ENCODE measurements at places on chromosomes 2 and 18. TPM values are rescaled to one million over a fixed set of nuclear protein-coding genes. Genes with fewer than 3 reads are reported as not detected.
A peak's percentile ranks its signal among the peaks of the same experiment; 100 is the strongest.

GRCh38 chr2:133378928-133379549 is 189.2 kb downstream of the NCKAP5 start:
- no peak for DNase-seq

DNA sequence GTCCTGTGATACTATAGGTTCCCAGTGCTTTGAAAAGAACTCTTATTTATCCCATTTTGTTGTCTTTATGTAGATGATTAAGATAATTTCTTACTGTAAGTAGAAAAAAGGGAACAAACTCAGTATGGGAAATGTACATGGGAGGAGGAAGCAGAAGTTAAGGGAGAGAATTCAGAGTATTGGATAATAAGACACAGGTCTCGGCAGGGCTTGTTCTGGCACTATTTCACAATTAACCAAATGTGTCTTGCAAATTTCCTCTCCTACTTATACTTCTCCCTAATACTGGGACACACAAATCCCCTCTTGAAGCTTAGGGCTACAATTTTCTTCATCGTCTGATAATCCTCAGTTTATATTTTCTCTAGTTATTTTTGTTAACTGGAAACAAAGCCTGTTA is 744.0 kb downstream of the ADCYAP1 start:
- DNase-seq: no peak

- DNase-seq: no peak
Observed at GRCh38 chr2:165453561-165454094, 15.9 kb upstream of the CSRNP3 start.

DNA sequence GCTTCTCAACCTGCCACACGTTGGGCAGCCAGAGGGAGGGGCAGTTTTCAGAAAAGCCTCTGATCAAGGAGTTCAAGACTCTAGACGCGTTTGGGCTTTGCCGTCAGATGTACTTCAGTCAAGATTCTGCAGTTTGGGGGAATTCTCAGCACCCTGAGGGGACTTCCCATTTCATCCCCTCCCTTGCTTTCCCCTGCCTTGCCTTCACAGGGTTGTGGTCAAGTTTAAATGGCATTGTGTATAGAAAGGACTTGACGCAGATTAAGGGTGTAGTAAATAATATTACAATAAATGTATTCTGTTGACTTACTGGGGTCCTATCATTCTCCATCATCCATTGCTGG is 198.3 kb upstream of the NABP1 start:
- DNase-seq: no peak

DNA sequence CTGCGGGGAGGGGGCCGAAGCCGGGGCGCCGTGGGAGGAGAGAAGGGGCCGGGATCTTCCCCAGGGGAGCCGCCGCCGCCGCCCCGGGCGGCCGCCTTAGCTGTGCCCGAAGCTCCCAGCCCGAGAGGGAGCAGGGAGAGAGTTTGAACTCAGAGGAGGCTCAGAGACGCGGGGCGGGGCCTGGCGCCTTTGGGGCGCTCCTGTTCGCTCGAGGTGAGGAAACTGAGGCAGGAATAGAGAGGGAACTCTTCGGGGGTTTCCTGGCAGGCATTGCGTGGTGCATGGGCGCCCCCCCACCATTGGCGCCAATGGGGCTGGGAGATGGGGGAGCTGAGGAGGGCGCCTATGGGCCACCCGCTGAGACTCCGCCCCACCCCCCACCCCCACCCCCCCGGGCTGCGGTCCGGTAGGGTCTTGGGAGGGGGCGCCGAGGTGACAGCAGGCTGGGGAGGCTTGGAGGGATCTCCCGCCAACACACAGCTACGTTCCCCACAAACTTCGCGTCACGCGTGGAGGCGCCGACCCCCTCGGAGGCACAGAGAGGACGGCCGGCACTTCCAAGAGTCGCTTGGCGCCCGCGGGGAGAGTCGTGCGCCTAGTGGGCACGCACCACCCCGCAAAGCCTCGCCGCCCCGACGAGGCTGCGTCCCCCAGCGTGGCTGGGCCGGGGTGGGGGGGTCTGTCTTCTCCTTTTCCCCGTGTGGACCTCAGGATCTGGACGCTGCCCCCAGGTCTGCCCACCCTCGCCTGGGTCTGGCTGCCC is 680 bp downstream of the CTDSP1 start:
- no peak for DNase-seq

- DNase-seq: no peak
Observed at GRCh38 chr18:27627927-27628326, 442.8 kb upstream of the CHST9 start.

DNA sequence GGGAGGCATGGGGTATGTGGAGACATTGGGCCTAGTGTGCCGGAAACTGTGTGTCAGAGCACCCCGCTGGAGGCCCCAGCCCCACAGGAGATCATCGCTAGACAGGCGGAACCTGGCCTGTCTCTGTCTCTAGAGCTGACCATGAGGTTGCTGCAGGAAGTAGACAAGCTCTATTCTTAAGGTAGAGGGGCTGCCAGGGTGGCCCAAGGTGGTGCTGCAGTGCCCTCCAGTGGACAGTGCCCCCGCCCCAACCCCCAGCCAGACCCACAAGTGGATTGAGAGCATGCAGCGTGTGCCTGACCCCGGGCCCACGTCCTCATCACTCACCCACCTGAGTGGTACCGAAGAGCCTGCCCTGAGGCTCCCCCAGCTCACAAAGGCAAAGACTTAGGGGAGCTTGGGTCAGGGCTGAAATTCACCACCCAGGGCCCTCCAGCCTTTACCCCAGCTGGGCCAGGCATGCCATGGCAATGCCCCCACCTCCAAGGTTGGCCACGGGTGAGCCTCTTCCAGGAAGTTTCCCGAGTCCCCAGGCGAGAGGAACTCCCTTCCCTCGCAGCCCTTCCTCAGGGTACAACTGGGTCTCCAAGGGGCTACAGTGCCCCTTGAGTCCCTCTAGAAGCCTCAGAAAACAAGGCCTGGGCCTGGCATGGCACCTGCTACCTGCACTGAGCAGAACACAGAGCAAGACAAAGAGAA is 155.0 kb downstream of the TTC32 start:
- DNase-seq: no peak

- DNase-seq: no peak
Observed at GRCh38 chr2:219433666-219434467, 776 bp upstream of the SPEG start.

- DNase-seq: no peak
Observed at GRCh38 chr2:24704692-24705091, 88.5 kb downstream of the PTRHD1 start.

- DNase-seq: peak; percentile 87
Observed at GRCh38 chr2:74010087-74010541, 25.4 kb downstream of the TET3 start.

DNA sequence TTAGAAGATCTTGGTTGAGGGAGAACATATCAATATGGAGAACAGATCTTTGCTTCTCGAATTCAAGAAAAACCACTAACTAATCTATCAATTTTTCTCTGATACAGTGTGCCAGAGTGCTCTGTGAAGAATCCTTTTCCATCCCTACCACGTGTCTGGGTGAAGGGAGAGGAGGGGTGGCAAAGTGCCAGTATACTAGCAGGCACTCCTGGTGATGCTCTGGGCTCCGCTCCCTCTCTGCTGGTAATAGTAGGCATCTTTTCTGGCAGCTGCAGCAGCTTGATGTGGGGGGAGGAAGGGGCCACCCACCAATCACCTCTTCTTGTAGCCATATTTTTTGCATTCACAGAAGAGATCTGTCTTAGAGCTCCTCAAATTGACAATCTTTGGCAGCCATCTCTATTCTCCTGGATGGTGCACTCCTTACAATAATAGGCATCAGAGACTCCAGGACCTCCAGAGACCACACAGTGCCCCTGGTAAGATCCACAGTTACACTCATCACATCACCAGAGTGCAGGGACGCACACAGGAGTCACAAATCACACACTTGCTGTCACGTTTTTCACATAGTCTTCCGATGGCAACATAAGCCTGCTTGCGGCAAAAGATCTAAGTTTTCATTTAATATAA is 15.7 kb downstream of the STK39 start:
- no peak for DNase-seq

Gene MTCL1
- 16.6 TPM for polyA plus RNA-seq

Gene RAD51AP2
- not detected for polyA plus RNA-seq

Gene TTC32
- 20.9 TPM for polyA plus RNA-seq

Gene DYNAP
- not detected for polyA plus RNA-seq

Gene COL4A3
- 1.4 TPM for polyA plus RNA-seq

Gene PDE1A
- polyA plus RNA-seq: 17.1 TPM

Gene LDLRAD4
- polyA plus RNA-seq: 13.8 TPM

Gene TMEFF2
- 3.5 TPM for polyA plus RNA-seq

All from urinary bladder (tissue), 4 donors.